Endothelial cell (in vitro differentiated cells): ENCODE measurements at places on chromosomes 5 and 9. TPM values are rescaled to one million over a fixed set of nuclear protein-coding genes. Genes with fewer than 3 reads are reported as not detected.

FCN1 gene
- not detected for total RNA-seq

SV2C gene
- total RNA-seq: 0.15 TPM

GRCh38 chr9:14741369-14741768 is 18.8 kb upstream of the CER1 start:
- H3K27me3 ChIP-seq: no peaks in the 10 kb centered on the region
- H3K36me3 ChIP-seq: no peaks in the 10 kb centered on the region
- DNase-seq: no peak
- no peak overlapping the region for H3K4me3 ChIP-seq
- peaks cover 20% of the 10 kb centered on the region for H3K4me1 ChIP-seq

DNA sequence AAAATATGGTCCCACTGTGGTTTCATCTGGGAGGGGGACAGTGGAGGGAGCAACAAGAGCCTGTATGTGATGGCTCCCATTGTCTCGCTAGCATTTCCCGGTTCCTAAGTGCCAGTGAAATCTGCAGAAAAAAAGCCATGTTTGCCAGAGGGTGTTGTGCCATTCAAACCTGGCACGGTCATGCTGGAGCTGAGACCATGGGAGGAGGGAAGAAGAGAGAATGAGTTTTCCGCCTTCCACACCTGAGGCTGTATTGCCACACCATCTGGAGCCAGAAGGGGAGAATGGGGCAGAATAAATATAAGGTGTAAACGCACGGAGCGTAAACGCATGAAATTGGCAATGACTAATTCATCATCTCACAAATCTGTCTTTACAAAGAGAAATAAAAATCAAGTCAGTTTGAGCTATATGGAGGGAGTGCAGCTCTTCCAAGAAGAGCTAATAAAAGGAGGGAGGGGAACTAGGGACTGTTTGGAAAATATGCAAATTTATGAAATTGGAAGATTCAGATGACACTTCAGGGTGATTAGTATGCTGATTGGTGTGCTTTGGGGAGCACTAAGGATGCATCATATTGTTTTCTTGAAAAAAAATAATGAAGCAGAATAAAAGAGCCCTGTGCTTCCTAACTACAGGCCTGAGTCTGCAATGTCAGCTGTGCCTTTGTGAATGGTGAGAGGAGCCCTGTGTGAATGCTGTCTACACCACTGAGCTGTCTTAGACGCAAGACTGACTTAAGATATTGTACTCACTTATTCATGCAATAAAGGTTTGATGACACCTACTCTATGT is 237.9 kb downstream of the NSG2 start:
- H3K27me3 ChIP-seq: peaks cover 2% of the 10 kb centered on the region
- H3K4me1 ChIP-seq: no peaks in the 10 kb centered on the region
- no peak overlapping the region for H3K4me3 ChIP-seq
- DNase-seq: no peak

ERP44 gene
- 14.5 TPM for total RNA-seq

GRCh38 chr5:120088412-120088811 is 375.7 kb upstream of the PRR16 start:
- H3K4me1 ChIP-seq: no peaks in the 10 kb centered on the region
- peaks cover 2% of the 10 kb centered on the region for H3K27me3 ChIP-seq
- no peak overlapping the region for H3K4me3 ChIP-seq
- H3K36me3 ChIP-seq: no peaks in the 10 kb centered on the region

DNA sequence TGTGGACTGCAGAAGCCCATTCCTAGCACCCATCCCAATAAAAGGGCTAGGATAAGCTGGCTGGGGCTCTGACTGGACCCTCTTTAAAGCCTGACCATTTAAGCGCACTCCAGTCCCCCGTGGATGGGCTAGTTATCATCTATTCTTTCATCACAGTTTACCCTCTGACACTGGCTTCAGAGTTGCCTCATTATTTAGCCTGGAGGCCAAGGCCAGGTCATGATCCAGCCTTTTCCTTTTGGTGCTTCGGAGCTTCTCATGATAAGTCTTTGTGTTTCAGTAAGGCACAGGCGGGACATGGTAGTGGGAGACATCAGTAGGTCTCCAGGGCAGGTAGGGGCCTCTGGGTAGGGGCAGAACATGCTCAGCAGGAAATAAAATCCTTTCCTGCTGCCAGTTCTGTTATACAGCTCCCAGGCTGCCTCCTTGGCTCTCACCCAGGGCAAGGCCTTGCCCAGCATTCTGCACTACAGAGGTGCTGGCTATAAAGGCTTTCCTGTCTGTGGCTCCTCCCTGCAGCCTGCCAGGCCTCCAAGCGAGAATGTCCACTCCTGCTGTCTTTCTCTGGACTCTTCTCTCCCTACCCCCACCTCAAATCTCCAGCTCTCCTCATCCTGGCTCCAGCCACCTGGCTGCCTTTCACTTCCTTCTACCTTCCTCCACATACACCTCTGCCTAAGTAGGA is 128.8 kb downstream of the FSTL4 start:
- H3K36me3 ChIP-seq: no peaks in the 10 kb centered on the region
- H3K27me3 ChIP-seq: peaks cover 2% of the 10 kb centered on the region
- peaks cover 6% of the 10 kb centered on the region for H3K4me1 ChIP-seq
- H3K27ac ChIP-seq: no peak overlapping the region

GRCh38 chr9:111074395-111074794 is 36.1 kb upstream of the LPAR1 start:
- no peaks in the 10 kb centered on the region for H3K36me3 ChIP-seq
- H3K4me3 ChIP-seq: no peak overlapping the region
- H3K27me3 ChIP-seq: no peaks in the 10 kb centered on the region

- peaks cover 3% of the 10 kb centered on the region for H3K27me3 ChIP-seq
- peaks cover 2% of the 10 kb centered on the region for H3K4me1 ChIP-seq
- no peak overlapping the region for H3K4me3 ChIP-seq
- DNase-seq: no peak
- no peak overlapping the region for H3K27ac ChIP-seq
These were observed 281.3 kb upstream of the IRX4 start for GRCh38 chr5:2163940-2164490.
